Activated CD4-positive, alpha-beta T cell treated with anti-CD3 and anti-CD28 coated beads, Interleukin-2, amount 10 ng/mL, durations not matched to agents 7 days and 5 days (primary cell): ENCODE measurements at places on chromosomes 2 and 18. TPM values are rescaled to one million over a fixed set of nuclear protein-coding genes. Genes with fewer than 3 reads are reported as not detected.

DNA sequence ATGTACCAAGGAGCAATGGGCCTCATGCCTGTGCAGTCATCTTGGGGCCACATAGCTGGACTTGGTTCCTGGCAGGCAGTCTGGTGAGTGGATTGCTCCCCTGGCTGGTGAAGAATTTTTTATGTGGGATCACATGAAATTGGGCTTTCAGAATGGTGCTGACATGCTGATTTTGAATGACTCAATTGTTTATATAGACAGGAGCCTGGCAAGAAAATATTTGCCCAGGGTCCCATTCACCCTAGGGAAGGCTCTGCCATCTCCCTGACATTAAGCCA is 266.9 kb downstream of the DYSF start:
- DNase-seq, result no peak
- no peak overlapping the region for H3K27ac ChIP-seq

The DCDC2C gene
- total RNA-seq, result not detected

GRCh38 chr2:81542119-81542518 is 1237.6 kb upstream of the LRRTM1 start:
- no peak overlapping the region for H3K27ac ChIP-seq
- no peaks in the 10 kb centered on the region for H3K36me3 ChIP-seq
- DNase-seq, result no peak

GRCh38 chr2:104430359-104430740 is 423.6 kb upstream of the POU3F3 start:
- no peak overlapping the region for H3K4me3 ChIP-seq
- no peak for DNase-seq
- peaks cover 20% of the 10 kb centered on the region for H3K27me3 ChIP-seq
- H3K4me1 ChIP-seq, result peaks cover 12% of the 10 kb centered on the region

DNA sequence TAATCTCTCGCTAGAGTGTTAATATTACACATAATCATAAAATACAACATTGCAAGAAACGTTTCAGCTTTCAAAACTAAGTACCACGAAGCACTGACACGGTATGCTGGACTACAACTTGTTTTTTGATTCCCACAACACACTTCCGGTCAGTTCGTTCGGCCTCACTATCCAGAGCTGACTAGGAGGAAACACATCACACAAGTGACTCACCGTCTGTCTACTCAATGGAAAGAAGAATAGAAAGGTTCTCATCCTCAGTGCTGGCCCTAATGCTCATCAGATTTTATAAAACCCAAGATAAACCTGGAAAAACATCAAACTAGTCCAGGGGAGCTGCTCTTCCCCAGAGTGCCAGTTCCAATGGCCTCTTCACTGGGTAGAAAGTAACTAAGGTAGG is 42.9 kb downstream of the ZNF385B start:
- H3K4me1 ChIP-seq, result no peaks in the 10 kb centered on the region
- DNase-seq, result no peak
- H3K4me3 ChIP-seq, result no peak overlapping the region
- peaks cover under 1% of the 10 kb centered on the region for H3K27me3 ChIP-seq
- H3K36me3 ChIP-seq, result no peaks in the 10 kb centered on the region

The OR6B2 gene
- not detected for total RNA-seq

The COL4A4 gene
- total RNA-seq, result 0.15 TPM

- H3K4me3 ChIP-seq, result no peak overlapping the region
- no peaks in the 10 kb centered on the region for H3K4me1 ChIP-seq
- H3K27ac ChIP-seq, result peak overlapping the region; percentile 46
- H3K36me3 ChIP-seq, result no peaks in the 10 kb centered on the region
- H3K27me3 ChIP-seq, result no peaks in the 10 kb centered on the region
Measured at GRCh38 chr2:28980368-28981015, 606 bp upstream of the TOGARAM2 start.

GRCh38 chr2:7573166-7573825 is 656.1 kb downstream of the RNF144A start:
- no peaks in the 10 kb centered on the region for H3K27me3 ChIP-seq
- no peak for DNase-seq
- peaks cover 17% of the 10 kb centered on the region for H3K36me3 ChIP-seq

The ROCK1 gene
- total RNA-seq, result 67.3 TPM

The PCGF1 gene
- 35.6 TPM for total RNA-seq

GRCh38 chr18:23977719-23978483 is 36.7 kb upstream of the TTC39C start:
- peaks cover 16% of the 10 kb centered on the region for H3K4me1 ChIP-seq
- no peak overlapping the region for H3K4me3 ChIP-seq
- H3K36me3 ChIP-seq, result peaks cover 30% of the 10 kb centered on the region
- peak overlapping the region; percentile 47 for H3K27ac ChIP-seq
- H3K27me3 ChIP-seq, result peaks cover 12% of the 10 kb centered on the region

DNA sequence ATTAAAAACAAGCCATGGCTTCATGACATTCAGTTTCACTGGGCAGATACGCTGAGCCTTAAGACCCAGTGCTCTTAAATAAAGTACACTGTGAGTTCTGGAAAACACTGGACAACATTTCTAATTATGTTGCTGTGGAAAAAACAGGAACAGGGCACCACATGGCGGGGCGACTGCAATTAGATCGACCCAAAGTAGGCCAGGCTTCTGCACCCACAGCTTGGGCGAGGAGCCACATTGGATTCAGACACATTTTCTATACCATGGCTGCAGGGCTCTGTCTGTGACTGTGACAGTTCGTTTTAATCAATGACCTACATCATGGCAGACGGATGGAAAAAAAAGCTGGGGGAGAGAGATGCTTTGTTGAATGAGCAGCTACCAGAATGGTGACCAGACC is 227.2 kb upstream of the HS6ST1 start:
- no peak overlapping the region for H3K27ac ChIP-seq
- H3K4me1 ChIP-seq, result no peaks in the 10 kb centered on the region
- no peaks in the 10 kb centered on the region for H3K36me3 ChIP-seq
- DNase-seq, result no peak
- no peaks in the 10 kb centered on the region for H3K27me3 ChIP-seq

DNA sequence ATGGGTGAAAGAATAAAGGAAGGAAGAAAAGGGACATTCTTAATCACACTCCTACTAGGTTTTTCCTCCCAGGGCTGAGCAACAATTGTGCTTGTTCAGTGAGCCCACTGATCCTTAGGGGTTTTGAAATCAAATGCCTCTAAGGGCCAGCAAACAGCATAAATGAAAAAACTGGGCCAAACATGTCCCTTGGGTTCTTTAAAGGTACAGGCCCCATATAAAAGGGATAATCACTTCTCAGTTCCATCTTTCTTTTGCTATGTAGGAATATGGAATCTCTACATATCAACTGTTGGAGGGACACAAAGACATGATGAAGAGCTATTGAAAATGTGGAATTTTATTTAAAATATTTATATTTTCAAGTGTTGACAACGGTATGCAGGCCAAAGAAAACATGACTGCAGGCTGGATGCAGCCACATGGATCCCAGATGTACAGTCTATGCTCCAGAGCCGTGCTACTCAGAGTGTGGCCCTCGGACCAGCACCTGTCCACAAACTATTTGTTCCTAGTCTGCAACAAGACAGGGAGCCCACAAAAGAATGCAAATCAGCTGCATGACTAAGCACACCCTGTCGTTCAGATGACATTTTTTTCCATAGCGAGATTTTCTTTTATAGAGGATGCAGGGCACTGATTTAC is 110.0 kb downstream of the CDH20 start:
- no peak overlapping the region for H3K4me3 ChIP-seq
- H3K4me1 ChIP-seq, result no peaks in the 10 kb centered on the region
- no peaks in the 10 kb centered on the region for H3K27me3 ChIP-seq

DNA sequence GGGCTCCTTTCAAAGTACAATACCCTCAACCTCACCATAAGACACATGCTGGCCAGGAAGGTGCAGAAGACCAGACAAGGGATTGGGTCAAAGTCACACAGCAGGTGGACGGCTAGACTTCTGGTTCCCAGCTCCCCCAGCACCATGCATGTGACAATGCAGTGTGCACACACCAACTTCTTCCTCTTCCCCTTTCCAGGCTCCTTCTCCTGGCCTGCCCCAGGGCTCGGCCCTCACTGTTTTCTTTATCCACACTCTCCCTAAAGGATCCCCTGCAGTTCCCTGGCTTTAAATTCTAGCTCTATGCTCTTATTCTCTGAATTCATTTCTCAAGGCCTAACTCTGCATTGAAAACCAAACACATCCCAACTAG is 82.3 kb downstream of the LOXHD1 start:
- no peaks in the 10 kb centered on the region for H3K36me3 ChIP-seq
- H3K27ac ChIP-seq, result no peak overlapping the region
- H3K4me1 ChIP-seq, result no peaks in the 10 kb centered on the region
- H3K4me3 ChIP-seq, result no peak overlapping the region
- no peaks in the 10 kb centered on the region for H3K27me3 ChIP-seq

DNA sequence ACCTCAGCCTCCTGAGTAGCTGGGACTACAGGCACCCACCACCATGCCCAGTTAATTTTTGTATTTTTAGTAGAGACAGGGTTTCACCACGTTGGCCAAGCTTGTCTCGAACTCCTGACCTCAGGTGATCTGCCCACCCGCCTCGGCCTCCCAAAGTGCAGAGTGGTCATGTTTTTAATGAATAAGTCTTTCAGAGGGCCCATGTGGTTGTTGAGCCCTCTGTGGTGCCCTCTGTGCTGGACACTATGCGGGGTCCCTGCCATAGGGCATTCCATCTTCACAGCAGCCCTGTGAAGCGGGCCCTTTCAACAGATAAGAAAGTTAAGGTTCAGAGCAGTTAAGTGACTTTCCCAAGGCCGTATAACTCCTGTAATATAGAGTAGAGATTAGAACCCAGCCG is 25.9 kb downstream of the MYO7B start:
- no peak overlapping the region for H3K27ac ChIP-seq
- peaks cover 21% of the 10 kb centered on the region for H3K4me1 ChIP-seq
- H3K4me3 ChIP-seq, result no peak overlapping the region
- peaks cover 6% of the 10 kb centered on the region for H3K36me3 ChIP-seq

- H3K4me3 ChIP-seq, result no peak overlapping the region
- no peaks in the 10 kb centered on the region for H3K4me1 ChIP-seq
- no peak for DNase-seq
- peaks cover 12% of the 10 kb centered on the region for H3K27me3 ChIP-seq
Measured at GRCh38 chr18:57997820-57998219, 46.2 kb upstream of the NEDD4L start.

GRCh38 chr2:160920791-160921303 is 239.4 kb upstream of the TANK start:
- no peak overlapping the region for H3K4me3 ChIP-seq
- no peaks in the 10 kb centered on the region for H3K4me1 ChIP-seq
- no peak for DNase-seq
- H3K27me3 ChIP-seq, result no peaks in the 10 kb centered on the region

The ASPRV1 gene
- 0.69 TPM for total RNA-seq

- H3K27ac ChIP-seq, result no peak overlapping the region
- DNase-seq, result no peak
- H3K27me3 ChIP-seq, result no peaks in the 10 kb centered on the region
Measured at GRCh38 chr2:1606046-1606400, 138.3 kb downstream of the PXDN start.

The UGT1A3 gene
- total RNA-seq, result not detected
